Activated CD4-positive, alpha-beta T cell treated with anti-CD3 and anti-CD28 coated beads, Interleukin-2, amount 10 ng/mL, durations not matched to agents 7 days and 5 days (primary cell): ENCODE measurements at places on chromosomes 1 and 21.

DNA sequence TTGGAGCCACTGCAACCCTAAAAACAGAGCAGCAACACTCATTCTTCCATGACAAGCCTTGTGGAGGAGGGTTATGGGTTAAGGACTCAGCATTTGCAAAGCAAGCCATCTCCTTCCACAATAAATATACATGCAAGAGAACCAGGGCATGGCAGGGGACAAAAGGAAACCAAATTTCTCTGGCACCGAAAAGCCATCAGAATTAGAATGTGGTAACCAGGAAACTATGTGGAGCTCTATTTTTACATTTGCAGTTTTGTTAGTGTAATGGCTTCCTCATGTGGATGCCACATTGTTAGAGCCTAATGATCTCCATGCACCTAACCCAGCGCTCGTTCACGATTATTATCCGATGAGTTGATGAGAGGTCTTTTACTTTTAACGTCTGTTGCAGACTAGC is 91.7 kb downstream of the NAV1 start:
- no peak for DNase-seq

DNA sequence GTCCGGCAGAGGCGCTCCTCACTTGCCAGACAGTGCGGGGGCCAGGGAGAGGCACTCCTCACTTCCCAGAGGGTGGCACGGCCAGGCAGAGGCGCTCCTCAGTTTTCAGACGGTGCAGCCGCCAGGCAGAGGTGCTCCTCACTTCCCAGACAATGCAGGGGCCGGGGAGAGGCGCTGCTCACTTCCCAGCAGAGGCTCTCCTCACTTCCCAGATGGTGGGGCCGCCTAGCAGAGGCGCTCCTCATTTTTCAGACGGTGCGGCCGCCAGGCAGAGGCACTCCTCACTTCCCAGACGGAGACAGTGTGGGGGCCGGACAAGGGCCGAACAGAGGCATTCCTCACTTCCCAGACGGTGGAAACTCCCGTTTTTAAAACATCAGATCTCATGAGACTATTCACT is 238.4 kb upstream of the CACYBP start:
- DNase-seq, result no peak

- peak; percentile 68 for DNase-seq
Measured at GRCh38 chr1:99808391-99809115, 41.6 kb upstream of the AGL start.

DNA sequence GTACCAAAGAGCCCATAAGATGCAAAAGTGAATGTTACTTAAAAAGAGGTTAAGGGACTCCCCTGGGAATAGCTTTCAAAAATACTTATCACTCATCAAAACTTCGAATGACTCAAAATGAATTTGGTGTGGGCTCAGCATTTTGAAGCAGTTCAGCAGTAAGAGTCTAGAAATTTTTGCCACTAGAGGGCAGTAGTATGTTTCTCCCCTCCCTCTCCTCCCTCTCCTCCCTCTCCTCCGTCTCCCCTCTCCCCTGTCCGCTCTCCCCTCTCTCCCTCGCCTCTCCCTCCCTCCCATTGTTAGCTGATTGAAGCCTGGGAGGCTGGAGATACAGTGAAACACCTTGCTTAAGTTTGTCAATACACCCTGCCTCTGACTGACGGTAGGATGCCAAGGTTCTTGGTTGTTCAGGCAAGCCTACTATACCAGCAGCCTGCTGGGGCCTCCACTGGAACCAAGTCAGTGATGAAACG is 70.8 kb upstream of the TENT5C start:
- peak; percentile 44 for DNase-seq

DNA sequence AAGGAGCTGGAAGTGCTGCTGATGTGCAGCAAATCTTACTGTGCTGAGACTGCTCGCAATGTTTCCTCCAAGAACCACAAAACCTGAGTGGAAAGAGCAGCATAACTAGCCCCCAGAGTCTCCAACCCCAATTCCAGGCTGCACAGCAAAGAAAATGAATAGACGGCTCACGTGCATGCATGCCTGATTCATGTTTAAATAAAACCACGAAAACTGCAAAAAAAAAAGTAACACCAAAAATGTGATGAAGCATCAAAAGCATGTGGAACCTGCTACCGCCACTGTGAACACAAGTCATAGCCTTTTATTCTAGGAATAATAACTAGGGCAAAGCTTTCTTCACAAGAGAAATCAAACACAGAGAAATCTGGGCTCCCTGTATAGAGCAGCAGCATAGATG is 9.6 kb upstream of the TRNP1 start:
- DNase-seq, result no peak
